ENCODE measurements at places on chromosomes 1 and 21.

- DNase-seq: no peak
Observed at GRCh38 chr1:147292631-147293251, 50.3 kb downstream of the CHD1L start.

DNA sequence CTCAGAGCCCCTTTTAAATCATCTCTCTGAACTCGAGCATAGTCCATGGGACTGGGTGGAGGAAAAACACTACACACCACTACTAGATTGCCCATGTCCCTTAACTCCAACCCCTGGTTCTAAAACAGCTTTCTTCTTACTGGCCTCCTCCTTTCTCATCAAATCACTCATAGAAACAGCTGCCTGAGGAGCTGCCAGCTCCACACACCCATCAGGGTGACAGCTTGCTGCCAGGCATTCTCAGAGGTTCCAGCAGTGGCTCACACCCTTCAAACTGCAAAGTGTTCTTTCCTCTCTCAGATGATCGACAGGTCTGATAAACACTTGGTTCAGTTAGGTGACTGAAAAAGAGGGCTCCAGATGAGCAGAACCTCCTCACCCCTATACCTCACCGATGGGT lies 543.0 kb upstream of the PLXNA2 start:
- no peak for DNase-seq

DNA sequence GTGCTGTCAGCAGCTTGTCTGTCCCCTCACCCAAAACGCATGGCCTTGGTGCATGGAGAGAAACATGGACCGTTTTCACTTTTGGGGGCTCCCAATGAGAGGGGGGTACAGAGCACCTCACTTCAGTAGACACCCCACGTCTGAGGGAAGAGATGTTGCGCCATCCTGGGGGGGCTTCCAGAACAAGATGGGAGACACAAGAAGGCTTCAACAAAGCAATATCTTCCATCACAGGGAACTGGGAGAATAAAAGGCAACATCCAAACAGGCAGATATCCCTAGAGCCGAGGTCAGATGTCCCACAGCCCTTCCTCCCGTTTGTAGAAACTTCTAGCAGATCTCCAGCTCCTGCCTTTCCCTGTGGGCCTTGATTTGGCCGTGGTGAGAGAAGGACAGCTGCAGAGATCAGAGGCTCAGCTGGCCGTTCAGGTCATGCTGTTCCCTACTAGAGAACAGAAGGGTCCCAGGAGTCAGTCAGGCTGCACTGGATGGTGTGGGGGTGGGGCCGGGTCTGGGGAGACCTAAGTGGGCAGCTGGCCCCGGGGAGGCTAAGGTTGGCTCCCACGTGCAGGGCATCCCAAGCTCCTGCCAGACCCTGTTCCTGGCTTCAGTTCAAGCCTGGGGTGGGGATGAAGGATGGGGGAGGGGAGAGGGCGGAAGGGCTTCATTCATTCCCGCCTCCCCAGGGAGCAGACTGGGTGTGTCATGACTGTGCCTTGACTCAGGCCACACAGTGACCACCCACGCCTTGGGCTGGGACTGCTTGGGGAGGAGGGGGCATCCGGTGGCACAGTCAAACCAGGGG lies 4.4 kb downstream of the PLOD1 start:
- DNase-seq: no peak

DNA sequence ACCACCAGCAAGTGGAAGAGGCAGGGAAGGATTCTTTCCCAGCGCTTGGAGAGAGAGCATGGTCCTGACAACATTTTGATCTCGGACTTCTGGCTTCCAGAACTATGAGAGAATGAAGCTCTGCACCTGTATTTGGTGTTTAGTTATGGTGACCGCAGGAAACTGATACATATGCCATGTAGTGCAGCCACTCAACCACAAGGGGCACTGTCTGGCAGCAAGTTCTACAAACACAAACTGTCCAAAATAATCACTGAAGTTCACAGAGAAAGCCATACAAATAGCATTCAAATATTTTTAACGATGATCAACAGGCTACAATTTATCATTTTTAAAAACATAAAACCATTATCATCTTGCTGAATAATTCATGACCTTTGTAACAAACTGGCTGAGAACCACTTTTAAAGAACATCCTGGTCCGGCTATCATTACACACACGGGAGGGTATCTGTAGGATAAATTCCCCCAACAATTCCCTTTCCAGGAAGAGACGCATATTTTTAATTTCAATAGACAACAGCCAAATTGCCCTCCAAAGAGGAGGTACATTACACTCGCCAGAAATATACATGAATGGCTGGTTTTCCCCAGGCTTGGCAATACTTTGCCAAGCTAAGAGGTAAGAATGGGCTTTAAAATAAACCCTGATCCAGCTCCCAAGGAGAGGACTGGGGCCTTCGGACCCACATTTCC lies 9.2 kb upstream of the CBR3 start:
- peak; percentile 36 for DNase-seq

- DNase-seq: peak; percentile 68
Observed at GRCh38 chr1:155962599-155963211, 15.6 kb downstream of the ARHGEF2 start.

DNA sequence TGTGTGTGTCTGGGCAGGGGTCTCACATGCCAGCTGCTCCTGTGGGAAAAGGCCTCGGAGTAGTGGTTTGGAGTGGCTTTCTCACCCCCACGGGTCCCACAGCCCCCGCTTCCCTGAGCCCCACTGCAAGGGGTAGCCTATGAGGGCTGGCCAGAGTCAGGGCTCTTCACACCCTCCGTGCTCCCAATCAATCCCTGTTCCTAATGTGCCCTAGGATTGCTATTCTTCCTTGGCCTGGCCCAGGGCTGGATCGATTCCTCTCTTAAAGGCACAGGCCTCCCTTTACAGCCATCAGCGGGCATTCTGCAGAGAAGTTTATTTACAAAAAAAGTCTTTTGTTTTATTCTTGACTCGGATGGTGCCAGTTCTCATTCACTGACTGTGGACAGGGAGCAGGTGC lies 19.3 kb upstream of the ACTL8 start:
- no peak for DNase-seq

DNA sequence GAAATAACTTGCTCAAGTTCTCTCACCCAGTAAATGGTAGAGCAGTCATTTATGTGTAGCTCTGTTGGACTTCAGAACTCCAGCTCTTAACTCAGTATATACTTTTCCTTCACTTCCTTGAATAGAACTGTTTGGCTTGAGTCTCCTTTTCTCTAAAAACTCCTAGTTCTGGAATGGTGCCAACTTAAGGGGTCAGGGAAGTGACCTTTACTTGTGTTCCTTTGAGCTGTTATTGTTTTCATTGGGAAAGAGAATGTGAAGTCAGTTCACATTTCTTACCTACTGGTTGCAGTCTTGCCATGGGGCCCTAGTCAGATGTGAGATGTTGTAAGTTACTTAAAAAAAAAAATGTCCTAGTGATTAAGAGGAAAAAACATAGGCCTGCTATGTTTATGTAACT lies 77.0 kb upstream of the MACF1 start:
- DNase-seq: peak; percentile 32

GRCh38 chr1:81519987-81520386 lies 280.7 kb upstream of the ADGRL2 start:
- no peak for DNase-seq

GRCh38 chr1:73943270-73943669 lies 254.7 kb downstream of the LRRIQ3 start:
- no peak for DNase-seq
